ENCODE measurements at places on chromosomes 4 and X.

- DNase-seq: no peak
These were observed 100.7 kb downstream of the PTTG2 start for GRCh38 chr4:38060829-38061431.

DNA sequence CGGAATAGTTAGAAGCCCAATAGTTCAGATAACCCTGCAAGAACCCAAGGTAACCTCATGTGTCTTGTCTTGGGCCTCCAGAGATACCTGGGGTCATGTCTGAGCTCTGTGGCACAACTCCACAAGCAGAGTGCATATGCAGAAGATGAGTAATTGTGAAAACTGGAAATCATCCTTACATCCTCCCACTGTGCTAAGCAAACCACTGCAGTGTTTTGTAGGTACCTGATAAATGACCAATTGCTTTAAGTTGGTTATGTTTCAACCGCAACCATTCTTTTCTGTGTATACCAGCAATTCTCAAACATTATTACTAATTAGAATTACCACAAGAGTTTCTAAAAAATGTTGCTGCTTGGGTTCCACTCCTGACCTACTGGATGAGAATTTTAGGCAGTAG, 73.2 kb downstream of the CBLL2 start:
- no peak for DNase-seq

DNA sequence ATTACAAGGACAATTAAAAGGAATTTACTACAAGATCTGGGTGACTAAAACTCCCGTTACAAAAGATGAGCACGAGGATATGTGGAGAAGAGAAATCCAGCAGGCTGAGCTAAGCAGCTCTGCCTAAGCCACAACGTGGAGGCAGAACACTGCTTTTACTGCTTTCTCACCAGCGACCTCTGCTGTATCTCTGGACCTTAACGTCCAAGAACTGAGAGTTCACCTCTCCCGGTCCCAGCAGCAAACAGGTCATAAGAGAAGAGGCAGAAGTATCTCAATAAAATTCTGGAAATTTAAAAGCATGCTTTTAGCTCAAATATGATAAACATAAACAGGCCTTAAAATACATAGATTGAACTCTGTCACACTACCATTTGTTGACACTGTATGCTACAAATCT, 81.0 kb downstream of the ADGRA3 start:
- DNase-seq: no peak

DNA sequence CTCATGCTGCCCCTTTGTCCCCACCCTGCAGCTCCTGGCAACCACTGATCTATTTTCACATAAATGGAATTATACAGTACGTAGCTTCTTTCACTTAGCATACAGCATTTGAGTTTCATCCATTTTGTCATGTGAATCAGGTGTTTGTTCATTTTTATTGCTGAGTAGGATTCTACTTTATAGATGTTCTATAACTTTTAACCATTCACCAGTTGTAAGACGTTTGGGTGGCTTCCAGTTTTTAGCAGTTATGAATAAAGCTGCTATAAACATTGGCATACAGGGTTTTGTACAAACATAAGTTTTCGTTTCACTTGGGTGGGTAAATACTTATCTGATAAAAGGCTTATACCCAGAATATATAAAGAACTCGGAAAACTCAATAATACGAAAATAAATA, 102.3 kb upstream of the KLHL13 start:
- DNase-seq: no peak

DNA sequence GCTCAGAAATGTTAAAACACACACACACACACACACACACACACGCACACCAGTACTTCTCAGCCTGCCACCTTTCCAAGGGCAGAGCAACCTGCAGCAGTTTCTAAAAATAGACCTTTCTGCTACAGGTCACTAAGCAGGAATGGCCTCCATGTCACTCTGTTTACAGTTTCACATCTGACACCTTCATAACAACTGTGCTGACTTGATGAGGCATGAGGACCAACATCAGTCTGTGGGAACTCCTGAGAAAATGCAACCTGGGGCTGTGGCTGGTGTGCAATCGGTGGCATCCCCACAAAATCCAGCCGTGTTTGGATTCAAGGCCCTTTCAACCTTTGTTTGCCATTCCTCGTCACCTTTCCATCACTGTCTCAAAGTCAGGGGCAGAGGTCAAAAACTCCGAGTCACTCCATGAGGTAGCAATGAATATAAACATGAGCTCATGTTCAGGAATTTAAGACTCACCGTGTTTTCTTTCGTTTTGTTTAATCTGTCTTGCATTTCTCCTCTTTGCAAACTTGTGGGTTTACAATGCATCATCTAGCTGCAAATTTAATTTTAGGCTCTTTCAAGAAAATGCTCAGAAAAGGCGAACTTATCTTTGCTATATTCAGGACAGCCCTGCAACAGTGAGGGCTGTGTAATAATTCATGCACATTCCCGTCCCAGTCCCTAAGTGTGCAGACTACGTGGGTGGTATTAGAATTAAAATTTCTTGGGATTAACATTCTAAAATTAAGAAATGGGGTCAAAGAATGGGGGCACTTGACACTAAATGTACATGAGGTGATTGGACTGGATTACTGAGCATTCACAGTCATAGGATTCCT, 135.3 kb downstream of the SHROOM3 start:
- no peak for DNase-seq

DNA sequence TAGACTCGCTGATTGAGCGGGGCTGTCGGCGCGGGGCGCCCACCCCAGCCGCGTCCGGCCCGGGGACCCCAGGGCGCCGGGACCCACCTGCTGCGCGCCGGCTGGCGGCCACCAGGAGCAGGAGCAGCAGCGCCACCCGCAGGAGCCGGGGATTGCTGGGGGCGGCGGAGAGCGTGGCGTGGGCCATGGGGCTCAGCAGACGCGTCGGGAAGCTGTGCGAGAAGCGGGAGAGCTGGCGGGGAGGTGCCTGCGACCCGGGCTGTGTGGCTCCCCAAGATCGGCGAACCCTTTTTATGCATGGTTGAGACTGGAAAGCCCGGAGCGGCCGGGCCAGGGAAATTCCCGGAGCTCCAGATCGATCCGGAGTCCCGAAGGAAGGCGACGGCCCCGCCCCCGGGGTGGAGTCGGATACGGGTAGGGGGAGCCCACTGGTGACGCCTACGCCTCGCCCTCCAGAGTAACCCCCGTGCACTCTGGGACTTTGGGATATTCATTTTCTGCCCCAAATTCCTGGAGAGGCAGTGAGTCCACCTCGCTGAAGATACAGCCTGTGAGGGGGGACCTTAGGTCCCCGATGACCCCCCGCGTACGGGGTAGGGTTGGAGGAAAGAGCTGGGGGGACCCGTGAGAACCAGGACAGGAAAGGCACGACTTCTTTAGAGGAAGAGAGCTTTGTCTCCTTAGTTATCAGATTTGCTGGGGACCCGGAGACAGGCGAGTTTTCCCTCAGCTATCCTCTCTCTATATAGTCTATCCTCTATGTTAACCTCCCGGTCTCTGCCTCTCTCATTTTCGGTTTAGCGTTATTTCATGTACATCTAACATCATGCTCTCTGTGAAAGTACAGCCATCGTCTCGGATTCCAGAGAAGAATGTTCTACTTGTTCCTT, at the start of gene CXCL3:
Gene CXCL3, minus strand, starts transcription at position 265 of the 890 bp plus-strand sequence. Its CDS starts 78 bp downstream, at position 187.
- no peak for DNase-seq

DNA sequence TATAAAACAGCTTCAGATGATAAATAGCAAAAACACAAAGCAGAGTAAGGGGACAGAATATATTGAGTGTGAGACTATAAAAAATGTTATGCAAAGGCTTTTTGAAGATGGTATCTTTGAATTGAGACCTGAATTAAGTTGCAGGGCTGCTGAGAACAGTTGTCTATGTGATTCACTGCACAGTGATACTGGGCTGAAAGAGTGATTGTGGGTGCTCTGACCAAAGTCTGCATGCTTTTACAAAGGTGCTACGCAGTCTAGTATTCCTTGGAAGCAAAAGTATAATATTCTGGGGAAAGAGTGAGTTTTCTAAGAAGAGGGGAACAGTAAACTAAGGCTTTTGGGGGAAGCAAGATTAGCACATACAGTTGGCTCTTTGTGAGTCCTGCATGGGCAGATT, 234.0 kb downstream of the ARHGAP10 start:
- no peak for DNase-seq

- DNase-seq: no peak
These were observed 42.5 kb downstream of the TMEM164 start for GRCh38 chrX:110045421-110045820.

GRCh38 chr4:14241574-14241973, 614.0 kb upstream of the BOD1L1 start:
- no peak for DNase-seq
